ENCODE measurements at places on chromosomes 2 and 18.

DNA sequence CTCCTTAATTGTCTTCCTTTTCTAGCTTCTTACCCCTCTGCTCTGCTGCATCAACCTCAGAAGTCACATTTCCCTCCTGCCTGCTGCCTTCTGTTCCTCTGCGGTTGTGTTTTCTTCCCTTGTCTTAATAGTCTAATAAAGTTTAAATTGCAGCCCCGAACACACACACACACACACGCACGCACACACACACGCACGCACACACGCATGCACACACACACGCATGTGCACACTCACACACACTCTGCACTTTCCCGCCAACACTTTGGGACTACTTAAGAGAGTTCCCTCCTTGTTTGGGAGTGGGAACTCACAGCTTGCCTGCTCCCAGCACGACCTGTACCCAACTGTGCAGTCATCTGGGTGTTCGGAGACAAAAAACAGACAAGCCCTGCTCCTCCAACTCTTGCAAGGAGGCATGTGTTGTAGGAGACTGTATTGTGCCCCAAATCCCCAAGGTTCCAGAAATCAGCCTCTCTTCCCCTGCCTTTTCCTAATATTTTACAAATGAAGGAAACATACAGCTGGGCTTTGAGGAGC is 99.1 kb downstream of the SETBP1 start:
- no peak for DNase-seq

DNA sequence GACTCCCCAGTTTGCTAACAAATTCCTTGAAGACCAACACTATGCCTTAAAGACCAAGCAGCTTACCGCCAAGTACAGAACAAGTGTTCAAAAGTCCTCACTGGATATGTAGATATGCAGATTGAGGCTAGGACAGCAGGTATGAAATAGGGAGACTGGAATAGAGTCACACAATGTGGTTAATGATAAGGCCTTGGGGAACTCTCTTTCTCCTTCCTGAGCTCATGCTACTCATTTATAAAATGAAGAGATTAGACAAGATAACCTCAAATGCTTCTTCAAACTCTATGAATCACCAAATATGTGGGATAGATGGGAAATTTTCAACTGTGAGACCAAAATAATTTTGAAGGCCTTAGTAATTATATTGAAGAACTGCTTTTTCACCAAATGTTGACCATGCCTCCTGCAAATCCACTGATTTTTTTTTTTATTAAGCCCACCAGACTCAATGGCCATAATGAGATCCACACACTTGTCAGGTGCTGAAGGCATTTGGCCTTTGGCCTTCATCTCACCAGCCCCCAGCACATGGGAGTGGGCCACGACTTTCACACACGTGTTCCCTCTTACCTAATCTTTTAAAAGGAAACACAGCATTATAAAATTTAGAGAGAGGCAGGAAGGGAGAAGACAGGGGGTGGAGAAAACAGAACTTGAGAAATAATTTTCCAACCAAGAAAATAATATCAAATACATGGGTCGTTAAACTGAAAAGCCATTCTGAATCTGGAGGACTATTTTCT is 181.5 kb downstream of the EN1 start:
- no peak for DNase-seq

- no peak for DNase-seq
Measured at GRCh38 chr2:163794635-163795034, 58.8 kb upstream of the FIGN start.

- no peak for DNase-seq
Measured at GRCh38 chr2:214839464-214839863, 30.0 kb upstream of the BARD1 start.

GRCh38 chr2:235460548-235461047 is 33.2 kb upstream of the AGAP1 start:
- no peak for DNase-seq

Data from caudate nucleus (tissue), 63 donors.